ENCODE measurements at places on chromosomes 7 and 10.

DNA sequence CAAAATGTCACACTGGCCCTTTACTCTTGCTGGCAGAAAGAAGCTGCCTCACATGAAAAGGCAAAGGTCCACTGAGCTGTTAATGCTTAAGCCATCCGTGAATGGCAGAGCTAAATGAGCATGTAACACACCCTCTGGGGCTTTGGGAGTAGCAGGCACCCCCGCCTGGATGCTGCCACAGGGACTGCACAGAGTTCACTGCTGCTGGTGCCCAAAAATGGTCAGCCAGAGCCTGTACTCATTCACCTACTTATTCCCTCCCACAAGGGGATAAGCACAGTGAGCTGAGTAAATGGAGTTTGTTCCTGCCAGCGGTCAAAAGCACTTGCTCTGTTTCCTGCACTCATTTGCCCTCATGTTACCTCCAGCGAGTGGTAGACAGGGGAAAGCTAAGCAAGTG, 374.0 kb upstream of the STEAP1 start:
- H3K27me3 ChIP-seq, result no peaks in the 10 kb centered on the region
- H3K36me3 ChIP-seq, result no peaks in the 10 kb centered on the region

GRCh38 chr7:128381161-128381821, 19.8 kb upstream of the PRRT4 start:
- no peak for DNase-seq
- peak overlapping the region; percentile 15 for H3K4me3 ChIP-seq
- peaks cover 6% of the 10 kb centered on the region for H3K4me1 ChIP-seq
- no peak overlapping the region for H3K27ac ChIP-seq
- no peaks in the 10 kb centered on the region for H3K36me3 ChIP-seq

GRCh38 chr7:94562525-94562924, 52.9 kb downstream of the CASD1 start:
- H3K4me1 ChIP-seq, result peaks cover 1% of the 10 kb centered on the region
- DNase-seq, result peak; percentile 10
- no peak overlapping the region for H3K4me3 ChIP-seq
- no peak overlapping the region for H3K27ac ChIP-seq
- H3K27me3 ChIP-seq, result no peaks in the 10 kb centered on the region

GRCh38 chr7:100017300-100017699, 1.9 kb downstream of the ZKSCAN1 start:
- peaks cover 6% of the 10 kb centered on the region for H3K4me1 ChIP-seq
- no peaks in the 10 kb centered on the region for H3K27me3 ChIP-seq
- DNase-seq, result peak; percentile 33
- H3K36me3 ChIP-seq, result peaks cover 17% of the 10 kb centered on the region
- no peak overlapping the region for H3K27ac ChIP-seq

DNA sequence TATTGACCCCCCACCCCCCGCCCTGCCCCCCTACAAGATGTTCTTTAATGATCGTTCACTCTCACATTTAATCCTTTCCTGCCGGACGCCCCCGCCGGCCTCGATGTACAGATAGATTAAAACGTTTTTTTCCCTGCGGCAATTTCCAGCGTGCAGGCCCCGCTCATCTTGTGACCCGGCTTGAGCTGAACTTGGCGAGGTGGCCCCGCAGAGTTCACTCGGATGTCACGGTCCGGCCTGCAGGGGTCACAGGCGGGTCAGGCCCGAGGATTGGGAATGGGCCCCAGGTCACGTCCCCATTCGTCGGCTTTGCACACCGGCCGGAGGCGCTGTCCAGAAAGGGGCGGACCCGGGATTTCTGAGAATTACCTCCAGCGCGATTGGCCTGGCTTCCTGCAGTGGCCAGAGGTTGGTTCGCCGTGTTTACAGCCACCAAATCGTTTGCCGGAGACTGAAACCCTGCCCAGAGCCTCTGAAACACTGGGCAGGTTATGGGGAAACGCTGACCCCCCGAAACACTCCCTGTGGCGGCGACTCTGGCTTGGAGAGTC, 1.9 kb upstream of the CYP26A1 start:
- no peak for DNase-seq
- H3K4me1 ChIP-seq, result peaks cover 40% of the 10 kb centered on the region
- H3K27ac ChIP-seq, result no peak overlapping the region
- peak overlapping the region; percentile 57 for H3K4me3 ChIP-seq
- no peaks in the 10 kb centered on the region for H3K36me3 ChIP-seq

DNA sequence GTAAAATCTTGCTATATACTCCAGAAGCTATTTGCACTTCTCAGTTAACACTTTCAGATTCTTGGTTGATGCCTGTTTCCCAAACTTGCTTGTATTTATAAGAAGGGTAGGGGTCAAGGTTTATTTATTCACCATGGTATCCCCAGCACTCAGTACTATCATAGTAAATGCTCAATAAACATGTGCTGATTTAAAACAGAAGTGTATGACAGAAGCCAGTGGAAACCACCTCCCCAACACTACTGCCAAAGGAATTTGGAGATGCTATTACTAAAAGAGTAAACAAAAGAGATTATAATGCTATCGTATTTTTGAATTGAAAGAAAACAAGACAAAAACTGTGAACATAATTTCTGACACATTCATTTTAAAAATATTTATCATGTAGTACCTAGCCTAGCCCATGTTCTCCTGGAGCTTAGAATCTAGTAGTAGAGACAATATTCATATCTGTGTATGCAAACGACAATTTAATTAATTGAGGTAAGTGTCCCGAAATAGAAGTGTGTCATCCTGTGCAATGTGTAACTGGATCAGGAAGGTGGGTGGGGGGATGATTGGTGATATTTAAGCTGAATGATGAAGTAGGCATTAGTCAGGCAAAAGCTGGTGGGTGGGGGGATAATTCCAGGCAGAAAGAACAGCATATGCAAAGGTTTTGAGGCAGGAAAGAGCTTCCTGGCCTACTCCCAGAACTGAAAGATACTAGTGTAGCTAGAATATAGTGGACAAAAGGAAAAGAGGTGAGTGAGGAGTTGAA, 77.5 kb downstream of the HGF start:
- H3K36me3 ChIP-seq, result no peaks in the 10 kb centered on the region
- no peak overlapping the region for H3K27ac ChIP-seq
- DNase-seq, result peak; percentile 80
- H3K4me3 ChIP-seq, result no peak overlapping the region
- no peaks in the 10 kb centered on the region for H3K27me3 ChIP-seq

GRCh38 chr7:145797507-145797906, 319.1 kb upstream of the CNTNAP2 start:
- H3K4me1 ChIP-seq, result no peaks in the 10 kb centered on the region
- H3K27ac ChIP-seq, result no peak overlapping the region
- no peaks in the 10 kb centered on the region for H3K36me3 ChIP-seq
- H3K27me3 ChIP-seq, result no peaks in the 10 kb centered on the region
- no peak overlapping the region for H3K4me3 ChIP-seq
- DNase-seq, result no peak

GRCh38 chr10:69326692-69327091, 48.4 kb downstream of the HK1 start:
- H3K4me3 ChIP-seq, result no peak overlapping the region
- DNase-seq, result no peak
- H3K36me3 ChIP-seq, result peaks cover 5% of the 10 kb centered on the region
- no peaks in the 10 kb centered on the region for H3K27me3 ChIP-seq
- H3K27ac ChIP-seq, result peak overlapping the region; percentile 28

DNA sequence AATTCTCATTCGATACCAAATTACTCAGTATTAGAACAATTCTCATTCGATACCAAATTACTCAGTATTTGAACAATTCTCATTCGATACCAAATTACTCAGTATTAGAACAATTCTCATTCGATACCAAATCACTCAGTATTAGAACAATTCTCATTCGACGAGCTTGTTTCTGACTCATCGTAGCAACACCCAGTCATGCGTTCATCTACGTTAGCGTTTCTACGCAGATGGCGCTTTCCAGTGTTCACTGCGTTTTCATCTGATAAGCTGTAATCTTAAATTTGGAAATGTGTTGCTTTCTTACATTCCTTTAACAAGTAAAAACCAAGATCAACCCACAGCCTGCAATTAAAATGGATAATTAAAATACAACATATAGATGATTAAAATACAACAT, 276.3 kb downstream of the ZMYND11 start:
- H3K36me3 ChIP-seq, result peaks cover 80% of the 10 kb centered on the region
- H3K27me3 ChIP-seq, result no peaks in the 10 kb centered on the region
- no peak overlapping the region for H3K4me3 ChIP-seq
- DNase-seq, result no peak
- no peak overlapping the region for H3K27ac ChIP-seq

DNA sequence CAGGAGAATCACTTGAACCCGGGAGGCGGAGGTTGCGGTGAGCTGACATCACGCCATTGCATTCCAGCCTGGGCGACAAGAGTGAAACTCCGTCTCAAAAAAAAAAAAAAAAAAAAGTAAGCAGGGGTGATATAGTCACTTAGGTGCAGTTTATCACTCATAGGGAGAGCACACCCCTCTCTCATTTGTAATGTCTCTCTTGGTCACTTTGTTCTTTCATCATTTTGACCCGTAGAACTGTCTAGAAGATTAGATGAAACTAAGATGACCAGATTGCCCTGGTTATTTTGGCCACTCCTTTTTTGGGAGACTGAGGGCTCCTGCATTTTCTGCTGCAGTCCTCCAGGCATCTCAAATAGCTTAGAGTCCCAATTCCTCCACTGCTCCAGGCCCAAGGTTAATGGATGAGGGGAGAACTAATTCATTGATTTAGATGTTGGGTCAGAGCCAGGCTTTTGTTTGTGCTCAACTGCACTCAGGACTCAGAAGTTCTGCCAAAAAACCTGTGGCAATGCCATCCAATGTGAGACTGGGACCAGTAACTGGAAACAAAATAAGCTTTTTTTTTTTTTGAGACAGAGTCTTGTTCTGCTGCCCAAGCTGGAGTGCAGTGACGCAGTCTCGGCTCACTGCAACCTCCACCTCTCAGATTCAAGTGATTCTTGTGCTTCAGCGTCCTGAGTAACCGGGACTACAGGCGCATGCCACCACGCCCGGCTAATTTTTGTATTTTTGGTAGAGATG, 50.0 kb upstream of the CAMK1D start:
- no peaks in the 10 kb centered on the region for H3K4me1 ChIP-seq
- H3K4me3 ChIP-seq, result no peak overlapping the region
- no peak for DNase-seq

DNA sequence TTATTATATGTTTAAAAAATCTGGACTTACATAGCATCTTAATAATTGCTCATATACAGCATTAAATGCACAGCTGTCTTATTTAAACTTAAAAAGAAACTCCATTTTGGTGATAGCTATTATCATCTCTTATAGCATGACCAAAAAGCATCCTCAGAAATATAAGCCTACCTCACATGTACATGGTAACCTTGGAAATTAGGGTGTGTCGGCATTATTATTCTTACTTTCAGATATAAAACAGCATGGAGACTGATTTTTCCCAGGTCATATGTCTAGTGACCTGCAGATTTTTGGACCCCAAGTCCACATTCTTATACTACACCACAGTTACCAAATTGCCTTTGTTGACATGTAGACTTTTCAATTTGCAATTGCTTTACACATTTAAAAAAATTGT, 29.1 kb upstream of the ITGB1 start:
- H3K36me3 ChIP-seq, result peaks cover 8% of the 10 kb centered on the region
- no peaks in the 10 kb centered on the region for H3K27me3 ChIP-seq
- H3K27ac ChIP-seq, result no peak overlapping the region
- H3K4me1 ChIP-seq, result peaks cover 12% of the 10 kb centered on the region

DNA sequence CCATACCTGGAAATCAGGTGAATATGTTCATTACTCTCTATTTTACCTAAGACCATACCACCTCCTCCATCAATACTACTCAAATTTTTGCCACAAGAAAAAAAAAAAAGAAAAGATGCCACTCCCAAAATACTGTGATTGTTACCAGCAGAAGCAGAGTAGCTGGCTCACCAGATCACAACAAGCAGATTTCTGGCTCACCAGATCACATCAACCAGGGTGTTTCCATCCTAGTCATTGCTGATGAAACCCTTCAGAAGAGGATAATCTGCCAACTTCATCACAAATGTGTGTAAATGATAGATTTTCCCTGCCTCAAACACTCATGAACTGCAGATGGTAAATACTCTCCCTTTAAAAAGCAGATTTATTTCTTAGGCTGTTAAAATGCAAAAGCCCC, 109.7 kb upstream of the NAMPT start:
- no peak overlapping the region for H3K27ac ChIP-seq
- H3K36me3 ChIP-seq, result no peaks in the 10 kb centered on the region
- no peaks in the 10 kb centered on the region for H3K4me1 ChIP-seq
- no peaks in the 10 kb centered on the region for H3K27me3 ChIP-seq
- DNase-seq, result no peak

All from mesenchymal stem cell (in vitro differentiated cells and primary cell).